ENCODE measurements at places on chromosomes 6 and 20.

DNA sequence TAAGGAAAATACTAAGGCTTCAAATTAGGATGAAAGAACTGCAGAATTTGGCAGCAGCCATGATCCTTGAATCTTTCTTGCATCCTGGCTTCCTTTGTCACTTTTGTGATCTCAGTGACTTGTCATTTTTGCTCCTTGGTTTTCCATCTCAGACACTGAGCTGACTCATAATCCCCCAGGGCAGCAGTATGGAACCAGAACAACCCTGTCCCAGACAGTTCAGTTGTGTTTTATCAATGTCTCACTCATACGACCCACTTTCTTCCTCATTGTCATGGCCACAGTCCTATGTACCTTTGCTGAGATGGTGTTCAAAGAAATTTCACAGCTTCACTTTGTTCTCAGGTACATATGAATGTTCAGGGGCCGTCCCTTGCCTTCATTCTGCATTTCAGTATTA is 488.5 kb upstream of the BTBD3 start:
- no peak for DNase-seq

DNA sequence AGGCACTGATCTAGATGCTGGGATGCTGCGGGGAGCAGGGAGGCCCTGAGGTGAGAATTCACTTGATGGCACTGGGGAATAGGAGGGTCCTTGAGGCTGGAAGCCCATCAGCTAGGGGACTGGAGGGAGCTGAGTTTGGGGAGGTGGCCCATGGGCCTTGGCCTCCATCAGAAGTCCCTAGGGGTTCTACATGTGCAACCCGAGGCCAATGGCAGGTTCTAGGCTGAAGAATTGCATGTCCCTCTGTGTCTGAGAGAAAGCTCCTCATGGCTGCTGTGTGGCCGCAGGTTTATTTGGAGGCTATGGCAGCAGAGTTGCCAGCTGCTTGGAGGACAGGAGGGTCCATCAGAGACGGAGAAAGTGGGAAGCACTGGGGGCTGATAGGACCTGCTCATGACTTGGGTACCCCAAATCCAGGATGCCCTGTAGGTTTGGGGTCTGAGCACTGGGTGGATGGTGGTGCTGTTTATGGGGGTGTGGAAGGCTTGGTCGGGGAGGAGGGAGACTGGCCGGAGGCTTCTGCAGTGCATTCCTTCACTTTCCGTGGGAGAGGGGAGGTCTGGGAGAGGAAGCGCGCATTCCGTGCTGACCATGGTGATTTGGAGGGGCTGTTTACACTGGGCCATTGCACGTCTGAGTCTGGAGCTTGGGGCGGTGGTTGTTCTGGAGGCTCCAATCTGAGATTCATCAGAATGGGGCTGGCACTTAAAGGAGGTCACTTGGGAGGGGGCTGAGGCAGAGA is 24.8 kb upstream of the PHACTR3 start:
- no peak for DNase-seq

GRCh38 chr6:81847866-81848265 is 95.4 kb upstream of the TENT5A start:
- no peak for DNase-seq

- DNase-seq: no peak
These were observed 289.2 kb downstream of the CD83 start for GRCh38 chr6:14406614-14407331.

DNA sequence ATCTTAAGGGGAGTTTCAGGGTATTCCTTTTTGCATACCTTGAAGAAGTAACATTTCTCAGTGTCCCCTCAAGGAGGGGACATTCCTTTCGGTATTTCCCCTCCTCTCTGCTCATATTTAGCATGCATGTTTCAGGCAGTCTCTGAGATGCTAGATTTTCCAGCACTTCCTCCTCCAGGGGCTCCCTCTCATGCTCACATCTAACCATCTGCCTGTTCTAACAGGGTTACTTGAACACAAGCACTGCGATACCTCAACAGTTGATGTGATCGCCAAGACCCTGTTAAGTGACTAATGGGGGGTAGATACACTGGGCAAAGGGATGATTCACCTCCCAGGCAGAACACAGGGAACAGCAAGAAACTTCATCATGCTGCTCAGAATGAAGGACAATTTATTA is 12.9 kb upstream of the MCM3 start:
- DNase-seq: no peak

GRCh38 chr6:83885984-83886383 is 26.5 kb downstream of the CYB5R4 start:
- no peak for DNase-seq

DNA sequence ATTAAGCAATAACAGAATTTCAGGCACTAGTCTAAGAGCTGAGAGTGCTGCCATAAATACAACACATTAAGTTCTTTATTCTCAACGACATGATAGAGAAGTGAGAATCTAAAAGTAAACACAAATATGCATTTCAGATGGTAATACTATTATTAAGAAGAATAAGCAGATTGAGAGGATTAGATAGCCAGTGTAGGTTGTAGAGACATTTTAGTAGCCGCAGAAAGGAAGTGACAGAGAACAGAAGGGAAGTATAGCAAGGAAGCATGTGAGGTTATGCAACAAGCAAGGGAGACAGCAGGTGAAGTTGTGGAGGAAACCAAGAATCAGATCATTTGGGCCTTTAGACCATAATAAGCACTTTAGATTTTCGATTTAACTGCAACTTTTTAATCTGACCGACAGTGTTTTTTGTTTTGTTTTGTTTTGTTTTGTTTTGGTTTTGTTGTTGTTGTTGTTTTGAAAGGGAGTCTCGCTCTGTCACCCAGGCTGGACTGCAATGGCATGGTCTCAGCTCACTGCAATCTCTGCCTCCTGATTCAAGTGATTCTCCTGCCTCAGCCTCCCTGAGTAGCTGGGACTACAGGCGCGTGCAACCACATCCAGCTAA is 737.0 kb upstream of the ADGRB3 start:
- DNase-seq: no peak

- DNase-seq: no peak
These were observed 97.4 kb upstream of the JARID2 start for GRCh38 chr6:15148356-15148946.

- no peak for DNase-seq
These were observed 139.2 kb upstream of the PLN start for GRCh38 chr6:118408863-118409262.

DNA sequence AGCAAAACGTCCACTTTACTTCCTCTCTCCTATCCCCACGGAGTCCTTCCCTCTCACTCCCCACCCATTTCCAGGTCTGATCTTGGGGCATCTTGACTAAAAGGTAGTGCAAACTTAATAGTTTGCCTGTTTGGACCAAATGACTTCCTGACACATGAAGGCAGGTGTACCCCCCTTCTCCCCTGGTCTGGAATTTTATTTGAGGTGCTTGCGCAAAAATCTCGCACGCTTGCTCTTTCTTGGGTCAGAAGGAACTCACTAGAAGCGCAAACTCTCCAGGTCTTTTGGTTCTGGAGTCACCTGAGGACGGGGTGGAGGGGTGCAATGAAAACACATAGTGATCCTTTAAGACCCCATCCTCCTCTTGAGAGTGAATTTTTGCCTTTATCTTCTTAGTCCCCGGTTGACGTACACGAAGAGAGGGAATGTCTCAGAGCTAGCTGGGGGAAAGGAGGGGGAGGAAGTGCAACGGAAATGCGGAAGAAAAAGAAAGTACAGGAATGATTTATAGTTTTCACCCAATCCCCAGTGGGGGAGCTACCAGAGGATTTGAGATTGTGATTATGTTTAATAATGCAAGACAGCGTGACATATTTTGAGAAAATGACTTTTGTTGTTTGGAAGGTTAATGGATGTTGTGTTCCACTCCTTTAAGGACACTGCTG is 4.9 kb downstream of the ADGRB3 start:
- no peak for DNase-seq

DNA sequence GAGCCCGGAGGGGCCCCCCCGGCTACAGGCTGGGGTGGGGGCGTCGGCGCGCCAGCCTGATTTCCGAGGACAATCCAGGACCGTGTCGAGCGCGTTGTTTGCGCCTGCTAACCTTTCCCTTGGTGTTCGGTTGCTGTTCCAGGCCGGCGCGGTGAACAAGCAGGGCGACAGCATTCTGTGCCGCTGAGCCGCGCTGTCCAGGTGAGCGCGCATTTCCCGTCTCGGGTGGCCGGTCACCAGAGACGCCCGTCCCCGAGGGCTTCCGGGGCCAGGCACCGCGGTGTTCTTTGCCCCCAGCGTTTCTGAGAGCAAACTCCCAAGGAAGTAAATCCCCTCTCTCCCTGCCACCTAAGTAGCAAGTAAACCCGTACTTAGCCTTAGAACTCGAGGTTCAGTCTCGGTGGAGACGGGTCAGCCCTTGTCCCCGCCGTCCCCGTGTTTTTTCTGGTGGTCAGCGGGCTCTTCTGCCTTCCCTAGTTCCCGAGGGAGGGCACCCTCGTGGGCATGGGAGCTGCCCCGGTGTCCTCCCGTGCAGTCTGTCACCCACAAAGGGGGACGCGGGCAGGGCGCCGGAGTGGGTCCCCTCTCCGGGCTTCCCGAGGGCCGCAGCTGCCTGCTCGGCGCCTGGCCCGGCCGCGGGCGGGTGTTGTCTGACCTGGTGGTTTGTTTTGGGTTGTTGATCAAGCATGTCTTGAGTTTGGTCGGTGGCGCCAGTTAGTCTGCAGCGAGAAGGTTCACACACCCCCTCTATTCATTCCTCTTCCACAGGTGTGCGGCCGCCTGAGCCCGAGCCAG is 1.5 kb downstream of the ID4 start:
- DNase-seq: no peak

DNA sequence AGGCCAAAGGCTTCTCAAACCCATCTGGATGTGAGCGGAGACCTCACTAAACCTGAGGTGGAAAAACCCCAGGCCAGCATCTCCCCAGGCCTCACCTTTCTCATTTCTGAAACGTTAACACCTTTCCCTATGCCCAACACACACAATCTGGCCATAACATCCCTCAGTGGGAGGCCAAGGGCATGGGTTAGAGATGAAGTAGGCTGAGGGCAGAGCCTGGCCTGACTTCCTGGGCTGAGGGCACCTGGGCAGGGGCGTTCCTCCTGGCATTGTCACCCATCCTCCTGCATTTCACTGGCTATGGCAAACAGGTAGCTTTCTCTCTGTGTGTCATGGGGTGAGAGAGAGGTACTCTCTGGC is 8.4 kb downstream of the MOCS1 start:
- no peak for DNase-seq

DNA sequence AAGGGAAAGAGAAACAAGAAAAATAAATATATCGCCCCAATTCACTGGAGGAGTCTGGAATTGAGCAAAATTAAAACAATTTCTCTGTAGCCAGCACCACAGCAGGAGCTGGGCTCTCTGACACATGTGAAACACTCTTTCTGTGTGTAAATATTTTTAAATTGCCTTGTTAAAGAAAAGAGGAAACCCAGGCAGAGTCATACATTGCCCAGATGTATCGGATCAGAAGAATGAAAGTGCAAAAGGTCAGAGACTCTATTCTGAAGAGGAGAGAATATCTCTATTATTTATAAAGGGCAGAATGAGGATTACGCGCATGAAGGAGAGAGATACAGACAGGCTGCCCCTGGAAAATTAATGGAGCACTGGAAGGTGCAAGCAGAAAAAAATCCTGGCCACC is 127.0 kb upstream of the MAN1A1 start:
- DNase-seq: no peak

GRCh38 chr6:124770784-124771183 is 191.5 kb upstream of the RNF217 start:
- no peak for DNase-seq

- no peak for DNase-seq
These were observed 45.8 kb upstream of the SYNDIG1 start for GRCh38 chr20:24423390-24424313.

DNA sequence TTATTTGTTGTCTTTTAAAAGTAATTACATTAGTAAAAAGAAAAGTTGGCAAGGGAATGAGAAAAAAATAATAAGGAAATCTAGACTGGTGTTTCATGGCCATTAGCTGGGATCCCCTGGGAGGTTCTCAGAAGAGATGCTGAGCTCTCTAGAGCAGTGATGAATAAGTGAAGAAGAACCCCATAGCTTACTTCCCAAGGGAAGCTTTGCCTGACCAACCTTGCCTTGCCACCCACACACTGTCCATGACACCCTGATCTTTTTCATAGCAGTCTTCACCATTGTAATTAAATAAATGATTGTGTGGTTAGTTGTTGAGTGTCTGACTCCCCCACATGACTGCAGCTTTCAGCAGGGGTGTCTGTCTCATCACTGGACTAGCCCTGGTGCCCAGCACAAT is 5.9 kb downstream of the C6orf163 start:
- no peak for DNase-seq

DNA sequence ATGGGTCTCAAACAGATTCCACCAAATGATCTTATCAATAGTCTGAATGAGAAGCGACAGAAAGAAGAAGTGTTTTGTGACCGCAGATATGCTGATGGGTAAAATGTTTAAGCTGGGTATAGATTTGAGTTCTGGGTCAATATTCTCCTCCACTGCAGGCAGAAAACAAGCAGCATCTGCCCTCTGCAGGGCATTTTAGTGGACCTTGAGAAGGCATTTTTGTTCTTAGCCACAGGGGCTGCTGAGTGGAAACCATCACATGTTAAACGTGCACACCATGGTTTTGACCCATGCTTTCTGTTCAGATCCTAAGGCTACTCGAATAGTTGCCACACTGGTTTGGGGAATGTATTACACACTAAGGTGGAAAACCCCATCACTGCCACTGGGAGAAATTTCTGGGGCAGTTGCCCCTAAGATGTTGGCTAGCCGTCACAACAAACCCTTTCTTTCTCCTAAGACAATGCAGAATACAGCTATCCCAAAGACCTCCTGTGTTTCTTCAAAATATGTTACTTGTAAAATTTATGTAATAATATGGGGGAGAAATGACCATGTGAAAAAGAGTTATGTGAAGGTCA is 5.5 kb downstream of the POU3F2 start:
- no peak for DNase-seq

DNA sequence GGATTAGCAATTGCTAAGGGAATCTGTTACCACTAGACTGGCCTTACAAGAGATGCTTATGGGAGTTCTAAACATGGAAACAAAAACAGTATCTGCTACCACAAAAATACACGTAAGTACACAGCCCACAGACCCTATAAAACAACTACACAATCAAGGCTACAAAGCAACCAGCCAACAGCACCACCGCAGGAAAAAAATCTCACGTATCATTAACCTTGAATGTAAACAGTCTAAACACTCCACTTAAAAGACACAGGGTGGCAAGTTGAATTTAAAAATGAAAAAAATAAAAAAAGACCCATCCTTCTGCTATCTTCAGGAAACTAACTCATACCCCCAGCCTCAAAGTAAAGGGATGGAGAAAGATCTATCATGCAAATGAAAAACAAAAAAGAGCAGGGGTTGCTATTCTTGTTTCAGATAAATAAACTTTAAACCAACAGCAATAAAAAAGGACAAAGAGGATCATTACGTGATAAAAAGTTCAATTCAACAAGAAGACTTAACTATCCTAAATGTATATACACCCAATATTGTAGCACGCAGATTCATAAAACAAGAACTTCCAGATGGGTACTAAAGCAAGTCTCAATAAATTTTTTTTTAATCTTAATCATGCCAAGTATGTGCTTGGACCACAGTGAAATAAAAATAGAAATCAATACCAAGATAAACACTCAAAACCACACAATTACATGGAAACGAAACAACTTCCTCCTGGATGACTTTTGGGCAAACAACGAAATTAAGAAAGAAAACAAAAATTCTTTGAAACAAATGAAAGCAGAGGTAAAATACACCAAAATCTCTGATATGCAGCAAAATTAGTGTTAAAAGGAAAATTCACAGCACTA is 52.3 kb downstream of the RNGTT start:
- no peak for DNase-seq
